ENCODE measurements at places on chromosomes 2 and 18.

DNA sequence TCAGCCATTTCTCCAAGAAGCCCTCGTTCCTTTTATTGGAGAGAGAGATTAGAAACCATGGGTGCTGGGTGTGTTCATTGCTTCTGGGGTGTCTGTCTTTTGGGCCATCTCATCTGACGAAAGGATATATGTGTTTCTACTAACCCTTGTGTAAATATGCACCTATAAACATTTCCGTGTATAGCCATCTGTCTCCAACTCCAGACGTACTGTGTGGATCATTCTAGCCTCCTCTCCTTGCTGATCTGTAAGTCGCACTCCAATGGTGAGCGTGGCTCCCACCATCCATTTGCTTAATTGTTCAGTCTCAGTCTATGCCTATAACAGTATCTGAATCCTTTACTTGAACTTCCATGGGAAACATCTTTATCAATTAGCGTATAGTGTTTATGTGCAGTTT is 1.8 kb downstream of the RBFA start:
- peaks cover 18% of the 10 kb centered on the region for H3K36me3 ChIP-seq
- peaks cover 23% of the 10 kb centered on the region for H3K4me1 ChIP-seq
- no peak overlapping the region for H3K4me3 ChIP-seq
- no peak for DNase-seq

DNA sequence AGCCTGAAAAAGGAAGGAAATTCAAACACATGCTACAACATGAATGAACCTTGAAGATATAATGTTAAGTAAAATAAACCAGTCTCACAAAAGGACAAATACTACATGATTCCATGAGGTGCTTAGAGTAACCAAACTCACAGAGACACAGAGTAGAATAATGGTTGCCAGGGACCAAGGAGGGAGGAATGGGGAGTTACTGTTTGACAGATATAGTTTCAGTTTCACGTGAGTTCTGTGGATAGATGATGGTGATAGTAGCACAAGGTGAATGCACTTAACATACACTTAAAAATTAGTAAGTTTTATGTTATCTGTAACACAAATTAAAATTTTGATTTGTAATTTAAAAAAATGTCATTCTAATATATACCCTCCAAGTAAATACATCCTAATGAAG is 106.9 kb upstream of the ACVR1C start:
- H3K4me3 ChIP-seq, result no peak overlapping the region
- H3K36me3 ChIP-seq, result peaks cover 50% of the 10 kb centered on the region
- no peak overlapping the region for H3K27ac ChIP-seq
- no peak for DNase-seq
- H3K4me1 ChIP-seq, result peaks cover 4% of the 10 kb centered on the region
- H3K27me3 ChIP-seq, result no peaks in the 10 kb centered on the region

DNA sequence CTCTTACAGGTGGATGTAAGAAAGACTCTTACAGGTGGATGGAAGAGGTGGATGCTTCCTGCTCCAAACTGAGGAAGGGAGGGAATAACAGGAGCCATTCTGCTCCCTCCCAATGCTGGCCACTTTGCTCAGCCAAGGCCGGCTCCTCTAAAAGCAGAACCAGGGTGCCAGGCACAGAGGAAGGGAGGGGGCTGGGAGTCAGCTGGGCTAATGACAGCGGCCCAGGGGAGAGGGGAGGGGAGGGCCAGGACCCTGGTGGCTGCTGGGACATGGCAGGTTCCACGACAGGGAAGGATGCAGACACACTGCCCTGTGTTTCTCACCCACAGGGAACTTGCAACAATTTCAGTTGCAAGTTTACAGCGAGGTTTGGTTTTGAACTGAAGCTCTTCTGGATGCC is 173.4 kb downstream of the ANAPC1 start:
- H3K4me3 ChIP-seq, result no peak overlapping the region
- no peaks in the 10 kb centered on the region for H3K36me3 ChIP-seq
- H3K27me3 ChIP-seq, result peaks cover 18% of the 10 kb centered on the region
- no peak overlapping the region for H3K27ac ChIP-seq
- no peak for DNase-seq
- H3K4me1 ChIP-seq, result peaks cover 14% of the 10 kb centered on the region

DNA sequence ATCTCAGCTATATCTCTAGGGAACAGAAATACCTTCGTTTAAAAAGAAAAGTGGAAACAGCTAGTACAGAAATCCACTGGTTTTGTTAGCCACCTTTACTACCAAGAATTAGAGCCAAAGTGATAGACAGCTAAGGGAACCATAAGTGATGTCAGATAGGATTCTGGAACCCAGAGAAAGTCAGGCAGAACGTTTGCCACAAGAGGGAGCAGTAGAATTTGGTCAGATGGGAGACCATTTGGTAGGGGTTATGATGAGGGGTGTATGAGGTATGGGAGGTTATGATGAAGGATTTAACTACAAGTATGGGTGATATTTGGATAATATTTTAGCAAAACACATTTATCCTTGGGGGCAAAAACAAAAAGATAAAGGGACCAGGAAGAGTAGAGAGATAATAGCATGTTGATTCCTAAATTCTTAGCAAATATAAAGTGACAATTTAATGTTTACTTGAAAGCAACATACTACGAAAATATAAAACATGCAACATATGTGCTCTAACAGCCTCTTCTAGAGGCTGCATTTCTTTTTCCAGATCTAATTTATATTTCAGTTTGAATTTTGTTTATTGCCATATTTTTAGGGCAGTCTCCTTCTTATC is 3.3 kb downstream of the SLC8A1 start:
- peaks cover 38% of the 10 kb centered on the region for H3K27me3 ChIP-seq
- no peaks in the 10 kb centered on the region for H3K36me3 ChIP-seq
- H3K27ac ChIP-seq, result no peak overlapping the region
- H3K4me3 ChIP-seq, result no peak overlapping the region

DNA sequence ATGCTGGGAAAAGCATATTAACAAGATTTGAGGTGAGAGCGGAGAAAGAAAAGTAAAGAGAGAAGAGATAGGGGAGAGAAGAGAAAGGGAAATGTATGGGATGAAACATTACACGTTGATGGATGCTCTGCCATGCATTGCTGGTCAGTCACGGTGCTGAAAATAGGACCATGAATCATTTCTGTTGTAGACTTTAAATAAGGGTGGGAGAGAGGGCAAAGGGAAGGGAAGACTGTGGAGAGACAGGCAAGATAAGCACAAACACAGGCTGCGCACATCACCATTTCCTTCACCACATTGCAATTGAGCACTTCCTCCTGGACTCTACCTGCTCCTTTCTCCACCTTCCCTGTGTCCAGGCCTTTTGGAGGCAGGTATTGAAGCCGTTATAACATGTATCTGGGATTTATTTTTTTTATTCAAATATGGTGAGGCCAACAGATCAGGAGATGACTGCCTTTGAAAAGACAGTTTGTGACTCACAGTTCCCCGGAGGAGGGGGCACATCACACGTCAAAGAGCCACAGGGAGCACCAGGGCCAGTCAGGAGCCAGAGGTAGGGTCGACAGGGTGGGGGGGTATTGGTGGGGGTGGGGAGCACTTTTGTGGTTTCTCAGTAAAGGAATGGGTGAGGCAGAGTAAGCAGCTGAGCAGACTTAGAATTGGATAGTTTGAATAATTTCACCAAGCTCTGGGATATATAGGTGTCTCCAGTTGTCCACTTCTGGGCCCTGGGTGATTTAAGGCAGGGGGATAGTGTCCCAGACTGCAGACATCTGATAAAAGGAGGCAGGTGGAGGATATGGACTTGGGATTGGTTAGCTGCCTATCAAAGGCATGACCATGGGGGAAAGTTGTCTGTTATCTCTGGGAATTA is 372.8 kb upstream of the ST6GAL2 start:
- H3K36me3 ChIP-seq, result no peaks in the 10 kb centered on the region
- no peak for DNase-seq
- H3K4me3 ChIP-seq, result no peak overlapping the region
- no peaks in the 10 kb centered on the region for H3K27me3 ChIP-seq
- no peak overlapping the region for H3K27ac ChIP-seq

DNA sequence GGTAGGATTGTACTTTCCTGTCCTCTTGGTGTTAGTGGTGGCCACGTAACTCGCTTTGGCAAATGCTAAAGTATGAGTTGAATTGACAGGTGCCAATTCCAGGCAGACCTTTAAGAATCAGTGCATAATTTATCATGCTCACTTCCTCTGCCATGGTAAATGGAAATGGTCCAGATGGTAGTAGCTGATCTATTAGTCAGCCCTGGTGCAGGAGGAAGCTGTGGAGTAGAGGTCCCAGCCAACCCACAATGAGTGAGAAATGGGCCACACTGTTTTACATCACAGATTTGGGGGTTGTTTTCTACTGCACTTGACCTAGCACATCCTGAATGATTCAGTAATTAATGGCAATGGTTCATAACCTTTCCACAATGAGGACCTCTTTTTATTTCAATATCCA is 104.4 kb downstream of the RGPD3 start:
- peaks cover 13% of the 10 kb centered on the region for H3K27me3 ChIP-seq
- H3K27ac ChIP-seq, result no peak overlapping the region
- no peak for DNase-seq
- H3K4me3 ChIP-seq, result no peak overlapping the region
- no peaks in the 10 kb centered on the region for H3K36me3 ChIP-seq

GRCh38 chr2:69211048-69211447 is 176.0 kb downstream of the GFPT1 start:
- no peaks in the 10 kb centered on the region for H3K4me1 ChIP-seq
- no peak overlapping the region for H3K27ac ChIP-seq
- peaks cover 8% of the 10 kb centered on the region for H3K27me3 ChIP-seq

DNA sequence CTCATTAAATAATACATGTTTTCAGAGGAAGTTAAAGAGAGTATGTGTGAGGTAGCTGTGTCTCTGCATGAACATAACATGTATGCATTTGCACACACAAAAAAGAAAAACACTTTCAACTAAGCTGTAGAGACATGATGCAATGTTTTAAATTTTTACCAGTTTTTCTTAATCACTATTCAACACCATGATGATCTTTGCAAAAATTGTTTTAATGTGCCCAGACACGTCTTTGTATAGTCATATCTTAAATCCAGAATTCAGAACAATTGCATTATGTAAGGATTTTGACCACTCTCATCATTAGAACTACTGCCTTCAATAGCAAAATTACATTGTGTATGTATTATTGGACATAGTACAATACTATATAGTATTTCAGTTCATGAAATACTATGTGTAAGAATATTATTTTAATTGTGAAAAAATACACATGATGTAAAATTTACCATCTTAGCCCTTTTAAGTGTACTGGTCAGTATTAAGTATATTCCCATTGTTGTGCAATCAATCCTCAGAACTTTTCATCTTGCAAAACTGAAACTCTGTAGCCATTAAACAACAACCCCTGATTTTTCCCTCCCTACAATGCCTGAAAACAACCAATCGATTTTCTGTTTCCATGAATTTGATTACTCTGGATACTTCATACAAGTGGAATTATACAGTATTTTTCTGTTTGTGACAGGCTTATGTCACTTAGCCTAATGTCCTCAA is 104.5 kb upstream of the ACVR2A start:
- H3K36me3 ChIP-seq, result no peaks in the 10 kb centered on the region
- H3K4me1 ChIP-seq, result no peaks in the 10 kb centered on the region
- no peak for DNase-seq
- H3K27me3 ChIP-seq, result no peaks in the 10 kb centered on the region
- H3K27ac ChIP-seq, result no peak overlapping the region

GRCh38 chr2:121346859-121347258 is 61.9 kb upstream of the TFCP2L1 start:
- H3K36me3 ChIP-seq, result peaks cover 46% of the 10 kb centered on the region
- H3K27me3 ChIP-seq, result no peaks in the 10 kb centered on the region
- H3K4me1 ChIP-seq, result no peaks in the 10 kb centered on the region
- no peak for DNase-seq

- no peaks in the 10 kb centered on the region for H3K36me3 ChIP-seq
- H3K27ac ChIP-seq, result no peak overlapping the region
- peaks cover 5% of the 10 kb centered on the region for H3K27me3 ChIP-seq
Observed at GRCh38 chr2:42974721-42975717, 182.6 kb upstream of the HAAO start.

GRCh38 chr2:439556-440402 is 151.9 kb upstream of the ALKAL2 start:
- no peak for DNase-seq
- no peaks in the 10 kb centered on the region for H3K27me3 ChIP-seq
- H3K4me3 ChIP-seq, result no peak overlapping the region
- no peak overlapping the region for H3K27ac ChIP-seq

DNA sequence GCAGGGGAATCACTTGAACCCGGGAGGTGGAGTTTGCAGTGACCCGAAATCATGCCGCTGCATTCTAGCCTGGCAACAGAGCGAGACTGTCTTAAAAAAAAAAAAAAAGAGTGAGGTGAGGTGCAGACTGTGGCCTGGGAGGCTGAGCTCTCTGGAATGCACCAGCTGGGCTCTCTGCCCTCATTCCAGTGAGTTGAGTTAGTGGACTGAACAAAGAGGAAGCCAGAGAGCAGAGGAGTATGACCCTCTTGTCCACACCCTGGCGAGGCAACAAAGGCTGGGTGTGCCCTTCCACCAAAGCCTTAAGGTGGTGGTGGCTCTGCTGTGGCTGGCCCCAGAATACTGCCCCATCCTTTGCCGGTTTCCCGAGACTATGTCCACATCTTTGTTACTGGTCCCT is 71.3 kb upstream of the ACKR3 start:
- H3K4me1 ChIP-seq, result no peaks in the 10 kb centered on the region
- no peak overlapping the region for H3K4me3 ChIP-seq
- no peaks in the 10 kb centered on the region for H3K36me3 ChIP-seq
- H3K27me3 ChIP-seq, result peaks cover 6% of the 10 kb centered on the region
- DNase-seq, result no peak

GRCh38 chr2:116747103-116747502 is 1067.4 kb upstream of the DDX18 start:
- no peaks in the 10 kb centered on the region for H3K27me3 ChIP-seq
- H3K4me3 ChIP-seq, result no peak overlapping the region
- no peak for DNase-seq

DNA sequence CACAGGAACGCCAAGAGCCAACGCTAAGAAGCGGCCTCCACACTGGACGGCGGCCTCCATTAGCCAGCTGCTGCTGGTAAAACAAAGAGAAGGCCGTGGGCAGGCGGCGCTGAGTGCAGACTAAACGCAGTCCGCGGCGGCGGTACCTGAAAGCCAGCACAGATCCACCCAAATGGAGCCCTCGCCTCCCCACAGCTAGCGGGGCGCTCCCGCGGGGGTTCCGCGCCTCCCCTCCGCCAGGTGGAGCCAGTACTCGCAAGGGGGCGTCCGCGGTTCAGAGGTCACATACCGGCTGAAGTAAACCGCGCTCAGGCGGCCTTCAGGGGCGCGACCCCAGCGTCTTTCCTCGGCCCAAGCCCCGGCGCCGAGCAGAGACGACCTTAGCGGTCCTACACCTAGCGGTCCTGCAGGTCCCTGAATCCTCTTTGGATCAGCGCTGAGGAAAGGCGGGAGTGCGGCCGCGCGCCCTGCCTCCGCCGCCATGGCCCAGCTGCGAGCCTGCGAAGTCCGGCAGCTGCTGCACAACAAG is 293.1 kb upstream of the ERBB4 start:
- H3K4me1 ChIP-seq, result no peaks in the 10 kb centered on the region
- no peak overlapping the region for H3K27ac ChIP-seq
- peaks cover 3% of the 10 kb centered on the region for H3K27me3 ChIP-seq
- H3K4me3 ChIP-seq, result no peak overlapping the region
- H3K36me3 ChIP-seq, result peaks cover 2% of the 10 kb centered on the region

All from activated CD8-positive, alpha-beta T cell treated with anti-CD3 and anti-CD28 coated beads, Interleukin-2, amount 10 ng/mL, durations not matched to agents 7 days and 5 days (primary cell).